Muscle of back (tissue), 13 donors: ENCODE measurements at places on chromosomes 12 and 14.
A peak's percentile ranks its signal among the peaks of the same experiment; 100 is the strongest.

DNA sequence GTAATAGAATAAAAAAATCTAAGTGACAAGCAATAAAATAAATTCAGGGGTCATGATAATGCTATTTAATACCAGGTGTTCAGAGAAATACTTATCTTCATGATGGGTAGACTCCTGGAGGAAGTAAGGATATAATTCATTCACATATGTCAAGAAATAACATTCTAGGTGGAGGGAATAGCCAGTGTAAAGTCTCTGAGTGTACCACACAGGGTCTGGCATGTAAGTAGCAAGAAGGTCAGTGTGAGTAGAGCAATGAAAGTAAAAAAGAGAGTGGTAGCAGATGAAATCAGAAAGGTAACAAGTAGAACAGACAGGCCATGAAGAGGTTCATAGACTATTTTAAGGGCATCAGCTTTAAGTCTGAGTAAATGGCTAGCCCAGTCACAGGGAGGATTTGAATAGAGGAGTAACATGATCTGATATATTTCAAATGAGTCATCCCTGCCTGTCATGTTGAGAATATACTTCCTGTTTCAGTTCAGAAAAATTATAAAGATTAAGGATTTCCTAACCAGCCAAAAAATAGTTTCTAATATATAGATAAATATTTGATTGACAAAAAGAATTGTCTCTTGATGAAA lies 519.9 kb downstream of the C12orf50 start:
- DNase-seq, result no peak

- peak; percentile 92 for DNase-seq
These were observed 18.4 kb downstream of the OLR1 start for GRCh38 chr12:10153271-10154144.

GRCh38 chr14:89325299-89325883 lies 91.6 kb downstream of the FOXN3 start:
- no peak for DNase-seq

GRCh38 chr12:9751204-9752144 lies 9.2 kb downstream of the CD69 start:
- DNase-seq, result peak; percentile 32

DNA sequence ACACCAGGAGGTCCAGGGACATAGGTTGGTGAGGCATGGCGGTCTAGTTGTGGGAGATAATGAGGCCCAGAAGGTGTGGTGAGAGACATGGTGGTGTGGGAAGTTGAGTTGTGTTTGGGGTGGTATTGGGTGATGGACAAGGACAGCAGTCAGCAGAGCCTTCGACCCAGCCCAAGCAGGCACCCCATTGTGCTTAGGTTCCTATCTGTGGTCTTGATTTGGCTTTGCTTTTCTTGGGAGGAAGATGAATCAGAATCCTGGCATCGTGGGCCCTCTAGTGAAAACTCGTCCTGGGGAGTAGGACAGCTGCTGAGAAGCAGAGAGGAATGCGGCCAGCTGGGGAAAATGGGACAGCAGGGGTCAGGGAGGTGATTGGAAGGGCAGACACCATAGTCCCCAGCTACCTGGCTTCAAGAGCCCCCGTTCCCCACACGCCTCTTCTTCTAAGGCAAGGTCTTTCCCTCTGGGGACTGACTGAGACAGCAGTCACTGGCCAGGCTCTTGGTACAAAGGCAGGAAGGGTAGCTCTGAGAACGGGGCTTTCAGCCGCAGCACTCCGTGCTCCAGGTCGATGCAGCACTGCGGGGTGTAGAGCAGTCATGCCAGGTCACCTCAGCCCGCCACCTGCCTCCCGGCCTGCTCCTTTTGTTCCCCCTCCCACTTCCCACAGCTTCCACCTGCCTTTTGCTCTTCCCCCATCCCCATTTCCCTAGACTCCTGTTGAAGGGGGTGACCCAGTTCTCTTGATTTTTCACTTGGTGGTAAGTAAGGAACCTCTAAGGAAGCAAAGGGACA lies 7.9 kb downstream of the NRIP2 start:
- no peak for DNase-seq

- no peak for DNase-seq
These were observed 248.0 kb downstream of the PDZRN4 start for GRCh38 chr12:41436076-41436475.

DNA sequence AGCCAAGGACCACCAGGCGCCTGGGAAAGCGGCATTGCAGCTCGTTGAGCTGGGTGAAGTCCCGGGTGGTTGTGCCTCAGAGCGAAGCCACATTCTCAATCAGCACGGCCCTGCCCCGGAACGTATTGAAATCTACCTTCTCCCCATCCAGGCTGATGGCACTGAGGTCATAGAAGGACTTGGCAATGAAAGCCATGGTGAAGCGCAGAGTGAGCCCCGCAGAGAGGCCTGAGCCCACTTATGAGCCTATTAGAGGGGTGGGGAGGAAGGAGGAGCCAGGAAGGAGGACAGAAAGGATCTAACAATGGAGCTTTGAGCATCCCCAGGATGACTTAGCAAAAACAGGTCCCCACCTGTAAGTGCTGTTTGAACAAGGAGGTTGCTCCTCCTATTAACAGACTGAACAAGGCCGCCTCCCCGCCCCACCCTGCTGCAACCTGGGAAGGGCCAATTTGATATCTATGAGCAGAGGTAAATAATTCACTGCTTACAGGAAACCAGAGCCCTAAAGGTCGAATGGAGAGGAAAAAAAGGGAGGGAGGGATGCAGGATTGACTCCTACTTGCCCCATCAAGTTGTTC lies at the start of gene GPX2:
TSS of gene GPX2 (minus strand) at position 215 of the 581 bp plus-strand sequence. CDS start at position 196, 19 bp downstream.
- DNase-seq, result no peak

DNA sequence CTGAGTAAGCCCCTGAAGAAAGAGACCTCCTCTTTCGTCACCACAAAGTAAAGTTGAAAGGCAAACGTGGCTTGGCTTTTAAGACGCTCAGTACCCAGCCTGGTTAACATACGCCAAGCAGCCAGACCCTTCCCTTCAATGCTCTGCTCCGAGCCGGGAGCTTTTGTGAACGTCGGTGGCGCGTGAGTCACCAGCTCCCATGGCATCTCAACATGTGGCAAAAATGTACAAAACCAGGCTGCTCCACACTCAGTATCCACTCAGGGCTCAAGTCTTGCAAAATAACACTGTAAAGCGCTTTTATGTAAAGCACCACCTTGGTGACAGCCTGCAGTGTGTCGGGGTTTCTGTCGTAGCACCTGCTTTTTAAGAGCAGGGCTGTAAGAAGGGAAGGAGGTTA lies 89.0 kb downstream of the SETD3 start:
- peak; percentile 20 for DNase-seq

- DNase-seq, result no peak
These were observed 15.1 kb downstream of the PHETA1 start for GRCh38 chr12:111353603-111354295.

GRCh38 chr14:64549791-64550620 lies at the start of gene PPP1R36:
Gene PPP1R36 (plus strand): TSS chr14:64549961. CDS start chr14:64549998, 37 bp downstream.
- no peak for DNase-seq

- peak; percentile 87 for DNase-seq
These were observed 82.0 kb upstream of the WSCD2 start for GRCh38 chr12:108047071-108047550.

GRCh38 chr14:69663300-69663643 lies 51.9 kb downstream of the SUSD6 start:
- peak; percentile 91 for DNase-seq

DNA sequence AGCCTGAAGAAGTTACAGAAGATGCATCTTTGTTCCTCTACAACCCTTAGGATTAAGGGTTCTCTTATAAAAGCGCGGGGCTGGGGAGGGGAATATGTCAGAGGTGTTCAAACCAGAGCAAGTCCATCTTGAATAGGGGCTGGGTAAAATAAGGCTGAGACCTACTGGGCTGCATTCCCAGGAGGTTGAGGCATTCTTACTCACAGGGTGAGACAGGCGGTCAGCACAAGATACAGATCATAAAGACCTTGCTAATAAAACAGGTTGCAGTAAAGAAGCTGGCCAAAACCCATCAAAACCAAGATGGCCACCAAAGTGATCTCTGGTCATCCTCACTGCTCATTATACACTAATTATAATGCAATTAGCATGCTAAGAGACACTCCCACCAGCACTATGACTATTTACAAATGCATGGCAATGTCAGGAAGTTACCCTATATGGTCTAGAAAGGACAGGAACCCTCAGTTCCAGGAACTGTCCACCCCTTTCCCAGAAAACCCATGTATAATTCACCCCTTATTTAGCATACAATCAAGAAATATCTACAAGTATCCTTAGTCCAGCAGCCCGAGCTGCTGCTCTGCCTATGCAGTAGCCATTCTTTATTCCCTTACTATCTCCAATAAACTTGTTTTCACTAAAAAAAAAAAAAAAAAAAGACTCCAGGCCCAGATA lies 108.1 kb upstream of the FOXN3 start:
- no peak for DNase-seq

GRCh38 chr14:24159777-24160498 lies 1.1 kb upstream of the IRF9 start:
- DNase-seq, result no peak

DNA sequence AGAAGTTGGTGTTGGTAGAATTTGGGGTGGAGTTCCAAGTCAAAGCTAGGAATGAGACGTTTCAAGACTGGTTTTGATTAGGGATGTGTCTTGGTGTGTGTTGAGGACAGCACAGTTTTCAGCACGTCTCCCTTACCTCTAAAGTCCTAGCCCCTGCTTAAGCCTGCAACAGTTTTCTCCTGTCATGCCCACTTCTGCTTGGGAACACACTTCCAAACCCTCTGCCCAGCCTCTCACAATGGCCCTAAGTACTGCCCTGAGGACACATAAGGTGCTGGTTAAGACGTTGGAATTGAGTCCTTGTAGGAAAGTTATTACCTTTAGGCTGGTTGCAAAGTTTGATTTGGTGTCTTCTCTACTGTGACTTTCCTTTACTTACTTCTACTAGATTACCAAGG lies 710 bp upstream of the BMAL2 start:
- DNase-seq, result no peak

- DNase-seq, result no peak
These were observed 47.8 kb upstream of the MED13L start for GRCh38 chr12:116325336-116325664.

DNA sequence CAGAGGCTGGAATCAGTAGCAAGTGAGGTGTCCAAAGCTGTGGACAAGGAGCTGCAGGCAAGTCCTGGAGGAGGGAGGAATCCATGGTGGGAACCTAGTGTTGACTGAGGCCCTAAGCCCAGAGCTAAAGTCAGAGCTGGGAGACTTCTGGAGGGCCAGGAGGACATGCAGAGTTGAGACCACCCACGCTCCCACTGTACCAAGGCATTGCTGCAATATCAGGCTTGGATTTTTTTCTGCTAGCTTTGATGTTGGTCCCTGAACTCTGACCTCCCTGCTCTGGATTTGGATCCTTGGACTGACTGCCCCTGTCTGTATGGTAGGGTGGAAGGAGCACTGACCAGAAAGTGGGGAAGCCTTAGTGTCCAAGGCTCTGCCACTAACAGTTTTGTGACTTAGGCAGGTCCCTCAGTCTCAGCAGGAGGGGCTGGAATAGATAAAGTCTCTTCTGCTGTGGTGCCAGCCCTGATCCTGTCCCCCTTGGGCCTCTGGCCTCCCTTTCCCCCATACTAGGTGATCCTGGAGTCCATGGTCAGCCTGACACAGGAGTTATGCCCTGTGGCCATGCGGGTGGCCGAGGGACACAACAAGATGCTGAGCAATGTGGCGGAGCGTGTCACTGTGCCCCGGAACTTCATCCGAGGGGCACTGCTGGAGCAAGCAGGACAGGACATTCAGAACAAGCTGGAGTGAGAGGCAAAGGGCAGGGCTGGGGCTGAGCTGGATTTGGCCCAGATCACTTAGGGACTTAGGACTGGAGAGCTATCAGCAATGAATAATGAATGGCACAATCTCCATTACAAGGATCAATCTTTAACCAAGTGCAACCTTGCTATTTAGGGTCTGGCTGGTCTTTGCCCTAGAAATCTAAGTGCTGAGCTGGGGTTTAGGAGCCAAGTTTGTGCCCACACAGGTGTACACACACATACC lies 9.4 kb downstream of the CARMIL3 start:
- no peak for DNase-seq

DNA sequence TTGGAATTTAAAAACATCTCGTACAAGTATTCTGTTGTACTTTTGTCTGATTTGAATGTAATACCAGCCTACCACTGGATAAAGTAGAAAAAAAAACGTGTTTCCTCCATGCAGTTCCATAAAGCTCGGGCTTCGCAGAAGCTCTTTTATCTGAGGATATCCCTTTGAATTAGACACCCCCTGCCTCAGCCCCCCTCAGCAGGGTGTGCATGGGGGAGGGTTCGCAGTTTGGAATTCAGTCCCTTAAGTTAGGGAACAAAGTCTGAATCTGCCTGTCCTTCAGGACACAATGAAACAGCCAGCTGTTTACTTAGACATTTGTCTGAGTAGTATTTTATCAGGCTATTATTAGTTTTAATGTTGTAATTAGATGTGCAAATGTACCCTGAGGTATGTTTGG lies 234.0 kb upstream of the CAND1 start:
- DNase-seq, result no peak

GRCh38 chr12:44812062-44812461 lies 64.1 kb downstream of the NELL2 start:
- no peak for DNase-seq

DNA sequence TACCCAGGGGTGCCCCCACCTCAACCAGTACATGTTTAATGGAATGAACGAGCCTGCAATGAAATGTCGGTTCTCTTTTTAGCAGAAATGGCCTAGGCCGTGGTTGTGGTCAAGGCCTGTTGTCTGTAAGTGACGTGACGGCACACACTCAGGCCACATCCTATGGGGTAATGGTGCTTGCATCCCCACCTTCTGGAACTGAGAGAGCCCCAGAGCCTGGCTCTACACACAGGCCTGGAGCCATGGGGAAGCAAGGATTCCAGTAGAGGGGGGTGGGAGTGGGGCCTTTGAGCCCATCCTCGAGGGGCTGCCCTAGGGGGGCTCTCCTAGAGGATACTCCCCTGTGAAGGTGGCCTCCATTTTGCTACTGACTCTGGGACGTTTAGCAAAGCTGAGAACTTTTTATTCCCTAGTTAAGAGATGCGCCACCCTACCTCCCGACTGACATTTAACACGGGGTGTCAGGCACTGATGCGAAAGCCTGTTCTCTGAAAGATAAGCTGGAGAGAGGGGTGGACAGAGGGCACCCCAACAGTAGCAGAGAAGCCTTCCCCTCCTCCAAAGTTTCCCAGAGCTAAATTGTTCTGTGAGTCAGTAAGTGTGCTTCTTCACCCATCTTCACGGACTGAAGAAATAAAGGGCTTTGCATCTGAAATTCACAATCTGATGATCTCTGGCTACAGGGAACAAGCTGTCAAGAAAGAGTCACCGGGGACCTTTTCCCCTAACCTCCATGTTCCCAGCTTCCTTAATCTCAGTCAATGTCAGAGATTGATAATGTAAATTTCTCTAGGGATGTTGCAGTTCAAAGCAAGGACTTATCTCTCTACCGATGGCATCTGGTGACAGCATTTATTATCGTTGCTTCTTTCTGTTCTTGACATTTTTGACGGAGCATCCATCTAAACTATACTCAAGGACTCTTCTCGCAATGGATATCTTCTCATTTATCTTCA lies 6.8 kb downstream of the RIN3 start:
- no peak for DNase-seq

GRCh38 chr12:124168016-124168786 lies 126.7 kb upstream of the RFLNA start:
- no peak for DNase-seq

DNA sequence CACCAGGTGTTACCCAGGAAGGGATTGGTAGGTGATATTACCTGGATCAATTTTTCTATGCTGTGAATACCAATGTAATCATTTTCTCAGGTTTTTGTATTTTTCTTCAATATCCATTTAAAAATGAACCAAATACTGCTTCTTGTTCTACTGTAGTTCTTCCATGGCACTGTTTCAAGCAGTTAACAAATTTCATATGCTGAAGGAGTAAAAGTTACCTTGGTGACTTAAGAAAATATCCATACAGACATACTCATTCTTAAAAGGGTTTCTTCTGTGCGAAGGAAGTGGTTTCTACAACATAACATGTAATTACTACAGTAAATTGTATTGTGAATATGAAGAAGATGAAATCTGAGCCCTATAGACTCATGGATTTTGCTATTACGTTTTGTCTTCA lies 222.5 kb downstream of the TMEM117 start:
- peak; percentile 24 for DNase-seq
